ENCODE measurements at places on chromosomes 7 and 10.

GRCh38 chr10:110009736-110010475, 2.1 kb downstream of the ADD3 start:
- no peak for DNase-seq

DNA sequence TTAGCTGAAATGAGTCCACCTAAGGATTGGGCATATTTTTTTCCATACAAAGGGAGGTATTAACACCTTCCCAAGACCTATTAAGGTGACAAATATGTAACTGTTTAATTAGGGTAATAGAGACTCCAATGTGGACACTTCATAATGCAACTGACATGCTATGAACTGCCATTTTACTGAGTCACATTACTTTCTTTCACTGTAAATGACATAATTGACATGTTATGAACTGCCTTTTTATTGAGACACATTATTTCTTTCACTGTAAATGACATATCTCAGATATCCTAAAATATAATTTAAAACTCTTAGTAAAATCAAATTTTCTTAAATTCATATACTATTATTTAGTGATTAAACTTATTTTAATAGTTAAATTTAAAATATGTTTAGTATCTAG, 528.8 kb upstream of the PCDH15 start:
- DNase-seq, result no peak

GRCh38 chr10:110393866-110394265, 89.1 kb upstream of the SMNDC1 start:
- DNase-seq, result no peak

DNA sequence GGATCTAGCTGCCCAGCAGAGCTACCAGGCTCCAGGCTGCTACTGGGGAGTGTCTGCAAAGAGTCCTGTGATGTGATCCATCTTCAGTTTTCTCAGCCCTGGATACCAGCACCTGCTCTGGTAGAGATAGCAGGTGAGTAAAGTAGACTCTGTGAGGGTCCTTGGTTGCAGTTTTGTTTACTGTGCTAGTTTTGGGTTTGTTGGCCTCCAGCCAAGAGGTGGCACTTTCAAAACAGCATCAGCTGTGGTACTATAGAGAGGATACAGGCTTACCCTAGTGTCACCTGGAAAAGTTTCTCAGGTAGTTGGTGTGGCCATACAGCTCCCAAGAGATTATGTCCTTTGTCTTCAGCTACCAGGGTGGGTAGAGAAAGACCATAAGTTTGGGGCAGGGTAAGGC, 56.3 kb downstream of the MTERF1 start:
- DNase-seq, result no peak

- DNase-seq, result no peak
Observed at GRCh38 chr10:28620251-28620650, 57.1 kb upstream of the BAMBI start.

- no peak for DNase-seq
Observed at GRCh38 chr10:76119515-76119914, 688.1 kb downstream of the LRMDA start.

DNA sequence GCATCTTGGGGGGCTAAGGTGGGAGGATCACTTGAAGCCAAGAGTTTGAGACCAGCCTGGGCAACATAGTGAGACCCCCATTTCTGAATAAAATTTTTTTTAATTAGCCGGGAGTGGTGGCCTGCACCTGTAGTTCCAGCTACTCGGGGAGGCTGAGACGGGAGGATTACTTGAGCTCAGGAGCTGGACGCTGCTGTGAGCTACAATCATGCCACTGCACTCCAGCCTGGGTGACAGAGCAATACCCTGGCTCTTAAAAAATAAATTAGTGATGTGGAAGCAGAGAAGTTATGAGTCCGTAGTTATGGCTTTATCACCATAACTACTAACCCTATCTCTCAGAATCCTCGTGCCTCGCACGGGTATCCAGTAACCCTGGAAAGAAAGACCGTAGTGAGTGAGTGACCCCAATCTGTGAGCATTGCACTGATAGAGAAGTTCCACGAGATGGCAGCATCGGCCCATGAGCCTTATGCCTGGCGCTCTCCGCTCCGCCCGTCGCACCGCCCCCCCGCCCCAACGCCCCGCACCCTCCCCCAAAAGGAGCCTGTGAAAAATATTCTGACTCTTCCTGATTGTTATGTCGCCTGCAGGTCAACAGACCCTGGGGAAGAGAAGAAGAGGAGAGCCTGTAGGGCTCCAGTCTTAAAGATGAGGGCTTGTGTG, 4.9 kb upstream of the SLC29A3 start:
- DNase-seq, result no peak

DNA sequence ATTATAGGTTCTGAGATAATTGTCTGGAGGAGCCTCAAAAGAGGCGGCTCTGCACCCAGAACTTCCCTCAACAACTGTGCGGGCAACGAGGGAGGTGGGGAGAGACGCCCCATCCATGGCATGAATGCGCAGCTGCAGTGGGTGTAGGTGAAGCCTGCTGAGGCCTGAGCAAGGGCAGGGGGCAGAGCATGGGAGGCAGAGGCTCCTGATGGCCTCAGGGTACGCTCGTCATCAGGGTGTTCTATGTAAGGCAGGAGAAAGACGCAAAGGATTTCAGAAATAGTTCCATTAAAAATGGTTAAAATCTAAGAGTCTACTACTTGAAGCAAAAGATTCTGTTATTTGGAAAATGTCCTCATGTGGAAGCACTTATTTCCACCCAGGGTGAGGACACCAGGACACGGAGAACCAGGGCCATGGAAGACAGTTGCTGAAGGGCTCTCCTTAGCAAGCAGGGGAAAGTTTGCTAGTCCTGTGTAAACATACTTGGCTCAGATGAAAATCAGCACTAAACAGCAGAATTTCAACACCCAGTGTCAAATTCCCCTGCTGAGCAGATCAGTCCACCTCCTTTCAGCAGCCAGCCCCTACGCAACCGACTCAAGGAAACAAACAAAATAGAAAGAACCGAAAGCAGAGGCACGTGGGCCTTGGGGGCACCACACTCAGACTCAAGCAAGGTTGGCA, 18.9 kb downstream of the INSIG1 start:
- DNase-seq, result no peak

GRCh38 chr7:98211221-98211675, at the start of gene BHLHA15:
BHLHA15 (plus strand) TSS chr7:98211439; CDS start chr7:98212310, 871 bp downstream.
- DNase-seq, result no peak

GRCh38 chr10:46558392-46559185, 2.1 kb upstream of the GPRIN2 start:
- DNase-seq, result no peak

- no peak for DNase-seq
Observed at GRCh38 chr7:2843711-2844152, 376 bp downstream of the GNA12 start.

- no peak for DNase-seq
Observed at GRCh38 chr10:86965986-86966654, 2.2 kb upstream of the ADIRF start.

DNA sequence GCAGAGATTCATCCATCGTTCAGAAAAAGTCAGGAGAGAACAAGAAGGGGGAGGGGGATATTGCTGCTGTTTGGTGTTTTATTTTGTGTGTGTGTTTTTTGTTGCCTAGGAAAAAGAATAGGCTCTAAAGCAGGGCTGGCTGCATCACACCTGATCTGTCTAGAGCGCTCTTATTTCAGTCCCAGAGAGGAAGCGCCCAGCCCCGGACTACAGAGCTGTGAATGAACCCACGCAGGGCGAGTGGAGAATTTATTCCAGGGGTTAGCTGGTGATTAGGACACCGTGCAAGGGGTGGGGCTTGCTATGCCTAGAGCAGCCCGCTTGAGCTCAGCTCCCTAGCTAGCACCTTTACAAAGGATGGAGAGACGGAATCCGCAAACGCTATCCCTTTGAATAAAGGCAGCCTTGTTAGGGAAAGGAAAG, 621 bp upstream of the FAM13C start:
- no peak for DNase-seq

GRCh38 chr7:71509381-71509780, 377.4 kb downstream of the GALNT17 start:
- DNase-seq, result no peak

DNA sequence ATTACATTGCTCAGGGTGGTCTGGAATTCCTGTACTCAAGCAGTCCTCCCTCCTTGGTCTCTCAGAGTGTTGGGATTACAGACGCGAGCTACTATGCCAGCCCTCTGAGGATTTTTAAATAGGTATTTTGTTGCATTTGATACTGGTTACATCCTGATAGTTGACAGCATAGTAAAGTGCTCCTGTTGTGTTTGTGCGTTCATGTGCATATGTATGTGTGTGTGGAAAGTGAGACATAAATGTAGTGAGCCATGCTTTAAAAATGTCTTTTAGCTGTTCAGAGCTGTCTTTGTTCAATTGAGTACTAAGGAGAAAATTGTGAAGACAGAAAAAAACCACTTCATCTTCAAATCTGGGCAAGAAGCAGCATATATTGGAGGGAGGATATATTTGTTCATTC, 27.8 kb downstream of the ZNRF2 start:
- DNase-seq, result no peak

DNA sequence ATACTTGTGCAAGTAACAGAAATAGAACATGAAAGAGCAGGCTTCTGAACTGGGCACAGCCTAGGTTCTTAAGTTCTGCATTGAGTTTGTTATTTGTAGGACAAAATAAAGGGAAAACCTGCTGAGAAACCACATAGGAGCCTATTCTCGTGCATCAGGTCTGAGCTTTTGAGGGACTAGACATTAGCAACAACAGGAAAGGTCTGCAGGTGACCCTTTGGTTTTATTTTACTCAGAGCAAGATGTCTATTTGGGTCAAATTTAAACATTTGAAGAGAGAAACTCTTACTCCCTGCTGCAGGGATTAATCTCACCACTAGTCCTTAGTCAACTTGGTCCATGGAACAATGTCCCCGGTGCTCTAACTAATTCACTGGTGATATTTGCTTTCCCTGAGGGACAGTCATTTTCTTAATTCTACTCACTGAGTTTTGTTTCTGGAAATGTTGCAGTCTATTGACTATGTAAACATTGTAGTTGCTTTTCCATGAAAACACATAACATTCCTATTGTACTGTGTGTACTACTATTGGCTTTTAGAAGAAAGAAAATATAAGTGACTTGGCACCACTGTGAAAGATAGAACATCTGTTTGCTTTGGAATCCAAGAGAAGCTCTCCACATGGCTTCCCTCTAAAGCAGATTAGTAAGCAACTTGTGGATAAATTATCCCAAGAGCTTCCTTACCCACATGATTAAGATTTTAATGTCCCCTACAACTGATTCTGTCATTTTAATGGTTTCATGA, 108.2 kb downstream of the CHRM2 start:
- no peak for DNase-seq

DNA sequence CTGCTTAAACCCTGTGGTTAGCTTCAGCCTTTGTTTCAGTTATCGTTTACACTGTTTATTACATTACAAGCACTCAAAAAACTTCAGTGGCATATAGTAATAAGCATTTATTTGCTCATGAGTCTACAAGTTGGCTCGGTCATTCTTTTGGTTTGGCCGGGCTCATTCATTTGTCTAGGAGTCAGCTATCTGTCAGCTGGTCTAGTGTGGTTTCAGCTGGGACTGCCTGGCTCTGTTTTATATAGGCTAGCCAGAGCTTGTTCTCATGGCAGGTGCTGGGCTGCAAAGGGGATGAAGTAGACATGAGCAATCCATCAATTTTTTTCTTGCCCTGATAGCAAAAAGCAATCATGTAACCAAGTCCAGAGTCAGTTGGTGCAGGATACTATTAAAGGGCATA, 103.6 kb downstream of the MKLN1 start:
- DNase-seq, result no peak

- DNase-seq, result no peak
Observed at GRCh38 chr10:71726580-71727104, 7.1 kb upstream of the C10orf105 start.

DNA sequence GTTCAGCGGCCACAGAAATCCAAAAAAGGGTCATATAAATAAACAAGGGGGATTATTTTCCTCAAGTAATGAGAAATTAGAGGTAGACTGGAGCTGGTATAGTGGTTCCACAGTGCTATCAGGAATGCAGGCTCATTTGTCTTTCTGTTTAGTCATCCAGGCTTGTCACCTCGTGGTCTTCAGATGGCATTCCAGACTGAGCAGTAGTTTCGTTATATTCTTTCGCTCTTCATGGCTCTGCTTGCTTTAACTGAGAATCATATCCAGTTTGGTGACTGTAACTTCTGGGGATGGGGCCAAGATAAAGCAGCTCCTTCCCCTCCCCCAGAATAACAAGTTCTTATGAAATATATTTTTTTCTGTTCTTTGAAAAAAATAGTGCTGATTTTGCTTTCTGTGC, 9.5 kb downstream of the ANKIB1 start:
- DNase-seq, result no peak

DNA sequence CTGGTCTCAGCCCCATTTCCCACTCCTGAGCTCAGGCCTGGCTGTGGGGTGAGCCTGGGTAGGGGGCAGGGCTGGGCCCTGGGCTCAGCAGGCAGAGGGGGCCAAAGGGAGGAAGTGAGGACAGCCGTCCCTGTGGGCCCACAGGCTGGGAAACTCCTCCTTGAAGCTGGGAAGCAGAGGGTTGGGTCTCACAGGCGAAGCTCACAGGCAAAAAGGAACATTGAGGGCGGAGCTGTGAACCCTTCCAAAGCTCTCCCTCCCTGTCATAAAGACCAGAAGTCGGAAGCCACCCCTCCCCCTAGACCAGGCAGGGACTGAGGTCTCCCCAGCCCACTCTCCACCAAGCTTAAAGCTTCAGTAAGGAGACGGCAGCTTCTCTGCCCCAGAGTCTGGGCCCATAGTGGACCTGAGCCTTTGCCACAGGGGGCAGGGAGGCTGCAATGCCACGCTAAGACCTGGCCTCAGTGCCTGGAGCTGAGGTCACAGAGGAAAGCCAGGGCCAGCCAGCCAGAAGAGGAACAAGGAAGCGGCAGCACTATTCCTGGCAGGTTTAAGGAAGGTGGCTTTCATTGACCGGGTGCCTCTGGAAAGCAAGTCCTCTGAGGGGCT, 1.0 kb upstream of the KCP start:
- DNase-seq, result no peak

- no peak for DNase-seq
Observed at GRCh38 chr7:98463837-98464557, 63.1 kb upstream of the BAIAP2L1 start.

DNA sequence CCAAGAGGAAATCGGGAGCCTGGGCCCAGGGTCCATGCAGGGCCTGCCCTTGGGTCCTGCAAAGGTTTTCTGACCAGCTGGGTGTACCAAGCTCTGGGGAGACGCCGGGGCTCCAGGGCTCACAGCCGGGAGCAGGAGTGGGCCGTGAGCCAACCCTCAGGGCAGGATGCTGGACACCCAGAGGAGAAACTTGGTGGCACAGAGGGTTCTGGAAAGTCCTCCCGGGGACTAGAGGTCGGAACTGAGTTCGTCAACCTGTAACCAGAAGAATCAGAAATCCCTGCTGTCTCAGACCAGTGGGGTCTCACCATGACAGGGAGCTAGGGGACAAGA, 29.2 kb upstream of the PPP2R2D start:
- DNase-seq, result no peak
